GM20000 (cell line): ENCODE measurements at places on chromosomes 16 and 17.

DNA sequence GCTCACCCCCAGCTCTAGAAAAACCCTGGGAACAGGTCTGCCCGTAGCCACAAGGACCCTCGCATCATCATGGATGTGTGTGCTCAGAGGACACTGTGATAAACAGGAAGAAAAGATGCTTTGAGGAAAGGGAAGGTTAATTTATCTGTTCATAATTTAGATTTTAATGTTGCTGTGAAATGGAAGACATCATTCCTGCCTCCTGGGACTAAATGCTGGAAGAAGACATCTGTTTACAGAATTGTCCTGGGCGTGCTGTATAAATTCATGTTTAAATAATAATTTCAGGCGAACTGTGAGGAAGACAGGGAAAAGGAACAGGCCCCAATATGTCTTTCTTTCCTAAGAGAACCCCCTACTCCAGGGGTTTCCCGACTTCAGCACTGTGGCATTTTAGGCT lies 112.6 kb downstream of the SHISA6 start:
- DNase-seq, result no peak

DNA sequence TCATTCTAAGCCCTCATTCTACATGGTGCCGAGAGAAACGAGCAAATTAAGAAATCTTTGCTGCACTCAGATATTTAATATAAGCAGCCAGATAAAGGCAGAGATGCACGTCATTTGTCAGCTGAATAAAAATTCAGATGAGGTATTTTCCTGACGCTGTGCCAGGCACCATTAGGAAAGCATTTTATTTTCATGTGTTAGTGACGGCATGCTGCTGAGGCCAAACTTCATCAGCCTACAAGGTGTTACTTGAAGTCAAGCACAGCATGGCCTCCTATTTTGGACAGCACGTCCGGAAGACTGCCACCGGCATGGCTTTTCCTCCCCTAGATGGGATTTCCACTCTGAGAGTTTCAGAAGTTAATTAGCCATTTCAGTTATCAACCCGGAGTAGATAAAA lies 70.3 kb downstream of the IRX3 start:
- no peak for DNase-seq

- DNase-seq, result peak; percentile 72
Observed at GRCh38 chr17:67602974-67603373, 114.8 kb upstream of the NOL11 start.

DNA sequence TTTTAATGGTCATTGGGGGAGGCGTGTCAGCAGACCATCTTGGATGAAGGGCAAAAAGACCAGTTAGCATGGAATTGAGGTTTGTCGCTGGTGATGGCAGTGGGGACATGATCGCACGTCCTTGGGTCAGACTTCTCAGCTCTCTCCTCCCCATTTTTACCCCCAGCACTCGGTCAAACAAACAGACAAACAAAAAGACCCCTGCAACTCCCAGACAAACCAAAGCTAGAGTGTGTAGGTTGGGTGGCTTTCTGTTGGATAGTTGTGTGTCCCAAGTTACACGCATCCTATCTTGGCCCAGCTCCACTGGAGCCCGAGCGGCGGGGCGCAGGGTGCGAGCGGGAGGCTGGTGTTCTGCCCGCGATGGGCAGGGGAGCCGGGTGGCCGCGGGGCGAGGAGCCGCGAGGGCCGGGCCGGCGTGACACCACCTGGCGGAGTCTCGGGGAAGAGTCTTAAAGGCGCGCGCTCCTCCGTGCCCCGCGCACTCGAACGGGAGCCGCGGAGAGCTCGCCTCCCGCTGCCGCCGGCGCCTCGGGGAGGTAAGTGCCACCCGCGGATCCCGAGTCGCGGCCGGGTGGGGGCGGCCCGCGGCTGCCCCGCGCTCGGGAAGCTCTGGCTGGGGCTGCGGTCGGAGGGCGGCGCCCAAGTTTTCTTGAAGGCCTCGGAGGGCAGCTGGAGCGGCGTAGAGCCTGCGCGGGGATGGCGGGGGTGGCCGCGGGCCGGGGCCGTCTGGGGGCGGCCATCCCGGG lies 18.5 kb upstream of the NTN1 start:
- DNase-seq, result peak; percentile 77

- peak; percentile 25 for DNase-seq
Observed at GRCh38 chr17:75406222-75406615, 741 bp upstream of the GRB2 start.

DNA sequence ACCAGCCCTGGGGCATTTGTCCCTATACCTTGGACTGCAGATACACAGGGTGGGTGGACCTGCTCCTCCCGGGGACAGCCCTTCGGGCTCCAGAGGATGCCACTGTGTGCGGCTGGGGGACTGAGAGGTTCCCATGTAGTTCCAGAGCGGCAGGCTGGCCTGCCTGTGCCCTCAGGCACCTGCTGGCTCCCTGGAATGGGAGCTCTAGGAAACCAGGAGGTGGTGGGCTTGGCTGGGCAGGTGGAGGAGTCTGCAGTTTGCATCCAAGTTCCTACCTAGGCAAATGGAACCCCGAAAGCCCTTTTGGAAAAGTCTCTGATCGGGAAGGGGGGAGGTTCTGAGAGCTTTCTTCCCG lies 982 bp downstream of the DBNDD1 start:
- no peak for DNase-seq

DNA sequence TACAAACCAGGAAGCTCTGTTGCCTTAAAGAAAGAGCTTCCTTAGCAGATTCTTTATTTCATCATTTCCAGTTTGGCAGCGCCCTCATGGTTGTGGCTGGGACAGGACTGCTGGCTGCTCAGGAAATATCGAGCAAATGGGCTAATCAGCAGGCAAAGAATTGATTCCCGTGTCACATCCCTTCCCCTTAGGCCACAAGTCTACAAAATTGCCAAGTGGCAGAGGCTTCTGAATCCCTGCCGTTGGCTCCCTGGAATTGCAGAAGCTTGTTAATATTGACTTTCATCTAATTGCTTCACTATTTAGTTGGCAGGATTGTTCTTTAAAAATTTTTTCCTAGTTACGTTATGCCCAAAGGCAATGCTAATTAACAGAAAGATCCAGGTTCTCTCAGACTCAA lies 456.3 kb upstream of the ERCC4 start:
- DNase-seq, result no peak

DNA sequence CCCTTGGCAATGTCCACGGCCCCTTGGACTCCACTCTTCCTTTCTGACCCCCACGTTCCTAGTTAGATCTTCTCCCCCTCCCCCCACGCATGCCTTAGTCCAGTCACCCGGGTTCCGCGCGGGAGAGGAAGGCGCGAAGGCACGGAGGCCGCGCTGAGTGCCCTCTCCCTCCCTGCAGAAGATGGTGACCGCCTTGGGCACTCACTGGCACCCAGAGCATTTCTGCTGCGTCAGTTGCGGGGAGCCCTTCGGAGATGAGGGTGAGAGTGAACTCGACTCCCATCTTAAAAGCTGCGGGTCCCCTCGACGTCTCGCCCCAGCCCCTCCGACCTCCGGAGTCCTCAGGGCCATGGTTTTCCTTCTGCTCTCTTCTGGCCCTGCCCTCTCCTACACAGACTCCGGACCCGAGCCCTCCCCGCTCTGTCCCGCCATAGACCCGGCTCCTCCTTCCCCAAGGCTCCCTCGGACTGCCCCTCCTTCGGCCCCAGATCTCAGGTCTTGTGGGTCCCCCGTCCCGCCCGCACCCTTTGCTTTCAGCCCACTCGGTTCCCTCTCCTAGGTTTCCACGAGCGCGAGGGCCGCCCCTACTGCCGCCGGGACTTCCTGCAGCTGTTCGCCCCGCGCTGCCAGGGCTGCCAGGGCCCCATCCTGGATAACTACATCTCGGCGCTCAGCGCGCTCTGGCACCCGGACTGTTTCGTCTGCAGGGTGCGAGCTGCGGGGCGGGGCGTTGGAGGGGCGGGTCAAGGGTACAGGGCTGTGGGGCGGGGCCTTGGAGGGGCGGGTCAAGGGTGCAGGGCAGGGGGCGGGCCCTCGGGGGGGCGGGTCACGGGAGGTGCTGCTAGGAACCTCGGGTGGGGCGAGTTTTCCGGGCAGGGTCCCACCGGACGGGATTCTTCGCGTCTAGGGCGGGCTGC lies 4.6 kb downstream of the TGFB1I1 start:
- DNase-seq, result peak; percentile 95

DNA sequence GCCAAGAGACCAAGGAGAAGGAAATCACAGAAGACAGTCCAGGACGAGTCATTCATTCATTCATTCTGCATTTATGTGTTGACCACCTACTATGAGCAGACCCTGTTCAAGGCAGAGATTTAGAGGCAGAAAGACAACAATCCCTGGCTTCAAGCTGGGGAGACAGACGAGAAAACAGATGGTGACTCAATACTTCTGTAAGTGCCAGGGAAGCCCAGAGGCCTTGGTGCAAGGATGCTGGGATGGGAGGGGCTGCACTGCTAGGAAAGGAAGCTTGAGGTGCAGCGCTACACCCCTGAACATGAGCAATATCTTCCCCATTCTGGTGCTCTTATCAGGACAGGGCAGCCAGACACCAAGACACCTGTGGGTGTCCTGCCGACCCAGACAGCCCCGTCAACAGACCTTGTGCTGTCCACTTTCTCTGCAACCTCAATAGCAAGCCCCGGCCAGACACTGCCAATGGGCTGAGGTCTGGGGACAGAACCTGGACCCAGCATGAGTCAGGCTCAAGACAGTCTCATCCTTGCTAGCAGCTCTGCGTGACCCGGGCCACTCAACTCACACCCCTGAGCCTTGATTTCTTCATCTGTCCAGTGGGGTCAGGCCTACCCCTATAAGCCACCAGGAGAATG lies 163.5 kb downstream of the COPRS start:
- no peak for DNase-seq

DNA sequence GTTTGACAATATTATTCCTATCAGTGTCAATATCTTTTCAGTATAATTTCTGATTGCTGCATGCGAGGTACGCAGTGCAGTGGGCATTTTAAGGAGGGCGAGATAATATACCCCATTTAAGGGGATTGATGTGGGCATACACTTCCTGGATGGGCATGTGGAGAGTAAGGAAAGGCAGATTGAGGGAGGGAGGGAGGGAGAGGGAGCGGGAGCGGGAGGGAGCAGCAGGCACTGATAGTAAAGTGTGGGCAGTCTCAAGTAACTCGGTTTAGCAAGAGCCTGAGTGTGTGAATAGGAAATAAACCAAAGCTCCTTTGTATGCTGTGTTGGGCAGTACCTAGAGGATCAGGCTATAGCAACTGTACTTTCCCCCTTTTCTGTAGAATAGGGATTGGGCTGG lies 5.1 kb downstream of the BPTF start:
- DNase-seq, result no peak

DNA sequence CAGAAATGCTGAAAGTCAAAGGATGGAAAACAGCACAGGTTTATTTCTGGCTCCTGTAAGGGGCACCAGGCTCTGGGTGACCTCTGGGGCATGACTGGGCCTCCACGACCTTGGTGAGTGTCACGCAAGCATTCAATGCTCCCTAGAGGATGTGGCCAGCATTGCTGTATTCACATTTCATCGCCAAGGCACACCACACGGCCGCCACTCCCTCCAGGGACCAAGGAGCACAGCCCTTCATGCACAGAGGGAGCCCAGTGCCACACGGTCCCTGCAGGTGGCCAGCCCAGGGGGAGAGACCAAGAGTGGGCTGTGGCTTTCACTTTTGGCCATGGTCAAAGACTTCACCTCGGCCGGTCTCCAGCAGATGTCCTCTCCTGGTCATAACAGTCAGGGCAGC lies 137.4 kb upstream of the TNRC6C start:
- no peak for DNase-seq

GRCh38 chr16:14338236-14338635 lies 267.1 kb downstream of the MRTFB start:
- DNase-seq, result no peak

DNA sequence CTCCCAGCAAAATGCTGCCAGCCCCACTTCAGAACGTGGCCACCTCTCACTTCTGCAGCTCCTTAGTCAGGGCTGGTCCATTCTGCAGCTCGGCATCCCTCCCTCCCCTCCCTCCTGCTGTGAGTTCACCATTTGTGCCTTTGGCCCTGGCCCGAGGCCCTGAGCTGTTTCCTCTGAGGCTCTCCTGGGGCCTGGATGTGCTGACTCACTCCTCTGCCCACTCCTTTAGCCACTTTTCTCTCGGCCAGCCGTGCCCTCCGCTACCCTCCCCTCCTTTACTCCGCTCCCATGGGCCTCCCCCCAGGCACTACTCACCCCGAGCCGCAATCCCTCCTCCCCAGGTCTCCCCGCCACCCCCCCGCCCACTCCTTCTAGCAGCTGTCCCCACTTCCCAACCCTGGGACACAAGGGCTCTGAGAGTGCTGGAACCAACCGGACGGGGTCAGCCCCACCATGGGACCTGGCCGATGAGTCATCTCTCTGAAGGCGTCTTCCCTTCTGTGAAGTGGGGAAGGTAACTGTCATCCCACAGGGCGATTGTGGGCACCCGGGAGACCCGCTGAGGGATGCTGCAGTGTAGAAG lies 11.5 kb downstream of the KCNG4 start:
- no peak for DNase-seq

GRCh38 chr17:75763613-75764416 lies 1.2 kb downstream of the GALK1 start:
- DNase-seq, result no peak

- no peak for DNase-seq
Observed at GRCh38 chr16:8620535-8620934, 963 bp upstream of the METTL22 start.

DNA sequence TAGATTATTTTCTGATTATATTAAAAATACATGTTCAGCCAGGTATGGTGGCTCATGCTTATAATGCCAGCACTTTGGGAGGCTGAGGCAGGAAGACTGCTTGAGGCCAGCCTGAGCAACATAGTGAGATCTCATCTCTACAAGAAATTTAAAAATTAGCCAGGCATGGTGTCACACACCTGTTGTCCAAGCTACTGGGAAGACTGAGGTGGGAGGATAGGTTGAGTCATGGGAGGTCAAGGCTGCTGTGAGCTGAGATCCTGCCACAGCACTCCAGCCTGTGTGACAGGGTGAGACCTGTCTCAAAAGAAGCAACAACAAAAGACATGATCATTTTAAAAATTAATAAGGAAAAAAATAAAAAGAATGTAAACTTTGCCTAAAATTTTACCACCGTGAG lies 40.7 kb downstream of the PRAC1 start:
- no peak for DNase-seq

GRCh38 chr16:81532491-81533174 lies 88.0 kb downstream of the CMIP start:
- DNase-seq, result no peak

DNA sequence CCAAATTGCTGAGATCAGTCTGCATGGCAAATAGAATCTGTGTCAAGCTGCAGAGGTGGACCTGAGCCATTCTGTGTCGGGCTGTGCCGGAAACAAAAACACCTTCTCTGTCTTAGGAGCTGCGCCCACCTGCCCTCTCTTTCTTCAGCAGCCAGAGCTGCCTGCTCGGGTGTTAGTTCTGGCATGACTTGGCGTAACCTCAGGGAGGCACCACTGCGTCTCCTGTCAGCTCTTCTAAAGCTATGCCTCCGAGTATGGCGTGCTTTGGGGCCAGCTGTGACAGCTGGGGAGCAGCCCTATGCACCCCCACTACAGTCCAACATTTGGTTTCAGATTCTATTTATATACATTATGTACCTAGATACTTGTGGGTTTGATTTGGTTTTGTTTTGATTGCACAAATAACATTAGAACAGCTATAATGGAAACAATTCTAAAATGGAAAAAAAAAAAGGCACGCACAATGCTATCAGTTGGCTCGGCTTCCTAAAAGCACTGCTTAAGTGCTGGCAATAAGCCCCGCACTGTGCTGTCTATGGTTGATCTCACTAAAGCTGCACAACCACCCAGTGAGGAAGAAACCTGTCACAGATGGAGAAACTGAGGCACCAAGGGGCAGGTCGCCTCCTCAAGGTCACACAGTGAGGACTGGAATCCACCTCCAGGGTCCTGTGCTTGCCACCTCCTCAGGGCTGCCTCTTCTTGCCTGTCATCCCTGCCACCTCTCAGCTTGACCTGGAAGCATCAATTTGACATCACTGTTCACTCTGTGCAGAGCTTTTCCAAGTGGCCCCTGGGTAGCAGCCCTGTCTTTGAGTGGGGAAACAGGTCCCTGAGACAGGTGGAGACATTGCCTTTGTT lies 18.7 kb upstream of the ADGRG1 start:
- peak; percentile 82 for DNase-seq
